Brain pericyte (primary cell): ENCODE measurements at places on chromosomes 4 and X.

- DNase-seq = no peak
These were observed 60.8 kb downstream of the BRCC3 start for GRCh38 chrX:155132110-155132509.

GRCh38 chrX:13786048-13786447 is 30.8 kb downstream of the GPM6B start:
- no peak for DNase-seq

- DNase-seq = no peak
These were observed 79.3 kb downstream of the FBXW7 start for GRCh38 chr4:152456609-152457008.

- DNase-seq = no peak
These were observed 342.0 kb downstream of the GBA3 start for GRCh38 chr4:23034731-23035130.

DNA sequence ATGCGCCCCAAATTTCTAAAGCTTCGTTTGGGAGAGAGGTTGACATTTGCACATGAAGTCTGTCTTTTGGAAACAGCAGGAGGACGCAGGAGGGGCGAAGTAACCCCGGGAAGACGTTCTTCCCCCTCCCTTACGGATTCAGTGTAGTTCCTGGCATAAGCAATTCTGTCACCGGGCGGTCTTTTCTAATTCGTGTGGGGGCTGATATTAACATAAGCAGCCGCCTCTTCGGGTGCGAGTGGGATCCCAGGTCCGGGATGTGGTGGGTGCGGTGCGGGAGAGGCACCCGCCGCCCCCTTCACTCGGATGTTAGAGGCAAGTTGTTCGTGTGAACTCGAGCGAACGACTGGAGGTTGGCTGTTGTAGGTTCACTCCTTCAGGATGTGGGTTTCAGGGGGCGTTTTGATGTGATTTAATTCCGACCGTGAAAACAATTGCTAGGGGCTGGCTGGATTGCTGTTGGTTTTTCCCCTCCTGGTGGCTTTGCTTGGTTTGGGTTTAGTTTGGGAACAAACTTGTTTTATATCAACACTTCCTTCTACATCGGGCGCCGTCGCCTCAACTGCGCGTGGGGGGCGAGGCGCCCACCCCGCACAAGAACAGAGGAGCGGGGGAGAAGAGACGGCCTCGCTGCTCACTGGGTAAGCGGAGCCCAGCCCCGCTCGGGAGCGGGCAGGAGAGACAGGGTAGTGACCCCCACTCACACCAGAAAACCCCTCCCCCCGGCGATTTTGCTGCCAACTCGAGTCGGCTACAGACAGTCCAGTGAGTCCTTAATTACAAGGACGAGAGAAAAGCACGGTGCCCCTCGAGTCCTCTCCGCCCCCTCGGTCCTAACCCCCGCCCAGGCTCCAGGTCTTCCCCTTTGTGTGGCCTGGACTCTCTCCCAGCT is 2.9 kb upstream of the LEF1 start:
- no peak for DNase-seq

DNA sequence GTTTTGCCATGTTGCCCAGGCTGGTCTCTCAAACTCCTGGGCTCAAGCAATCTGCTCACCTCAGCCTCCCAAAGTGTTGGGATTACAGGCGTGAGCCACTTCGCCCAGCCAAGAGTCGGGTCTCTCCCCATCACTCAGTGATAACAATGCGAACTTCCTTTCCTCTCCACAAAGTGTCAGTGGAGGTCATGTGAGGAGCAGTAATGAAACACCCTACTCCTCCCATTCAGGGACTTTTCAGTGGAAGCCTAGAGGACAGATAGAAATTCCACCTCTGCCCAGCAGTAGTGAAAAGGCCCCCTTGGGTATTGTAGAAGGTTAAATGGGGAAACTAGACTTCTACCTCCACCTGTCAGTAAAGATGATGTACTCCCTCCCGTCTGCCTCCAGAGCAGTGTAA is 141.9 kb upstream of the STK26 start:
- no peak for DNase-seq

DNA sequence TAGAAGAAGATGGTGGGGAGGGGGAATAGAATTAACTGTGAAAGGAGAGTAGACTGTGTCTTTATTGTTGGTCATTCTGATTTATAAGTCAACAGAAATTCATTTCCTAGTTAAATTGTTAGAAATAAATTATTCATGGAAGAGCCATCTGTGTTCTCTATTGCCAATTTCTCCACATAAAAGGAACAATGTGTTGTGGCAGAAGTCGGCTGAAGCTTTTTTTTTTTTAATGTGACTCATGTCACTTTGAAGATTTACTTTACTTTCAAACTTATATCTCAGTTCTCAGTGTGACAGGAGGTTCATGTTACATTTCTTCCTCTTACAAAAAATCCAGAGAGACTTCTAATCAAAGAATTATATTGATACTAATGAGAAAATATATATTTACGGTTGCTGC is 60.5 kb downstream of the CPE start:
- no peak for DNase-seq

GRCh38 chrX:155611302-155611701 is 1.4 kb downstream of the TMLHE start:
- DNase-seq = no peak

DNA sequence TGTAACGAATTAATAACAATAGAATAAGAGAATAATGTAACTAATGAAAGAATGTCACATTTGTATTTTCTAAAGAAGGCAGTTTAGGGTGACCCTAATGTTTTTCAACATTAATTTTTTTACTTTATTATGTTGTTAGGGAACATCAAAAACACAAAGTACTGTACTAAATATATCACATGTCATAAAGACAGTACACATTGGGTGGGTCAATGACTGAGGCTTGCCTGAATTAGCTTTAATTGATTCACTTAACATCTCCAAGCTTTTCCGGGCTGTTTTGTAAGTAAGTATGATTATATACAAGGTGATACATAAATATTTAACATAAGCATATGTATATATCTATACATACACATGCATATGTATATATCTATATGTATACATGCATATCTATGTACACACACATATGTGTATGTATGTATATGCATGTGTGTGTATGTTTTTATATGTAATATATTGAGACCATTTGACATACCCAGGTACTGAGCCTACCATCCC is 43.4 kb upstream of the KLF3 start:
- no peak for DNase-seq

DNA sequence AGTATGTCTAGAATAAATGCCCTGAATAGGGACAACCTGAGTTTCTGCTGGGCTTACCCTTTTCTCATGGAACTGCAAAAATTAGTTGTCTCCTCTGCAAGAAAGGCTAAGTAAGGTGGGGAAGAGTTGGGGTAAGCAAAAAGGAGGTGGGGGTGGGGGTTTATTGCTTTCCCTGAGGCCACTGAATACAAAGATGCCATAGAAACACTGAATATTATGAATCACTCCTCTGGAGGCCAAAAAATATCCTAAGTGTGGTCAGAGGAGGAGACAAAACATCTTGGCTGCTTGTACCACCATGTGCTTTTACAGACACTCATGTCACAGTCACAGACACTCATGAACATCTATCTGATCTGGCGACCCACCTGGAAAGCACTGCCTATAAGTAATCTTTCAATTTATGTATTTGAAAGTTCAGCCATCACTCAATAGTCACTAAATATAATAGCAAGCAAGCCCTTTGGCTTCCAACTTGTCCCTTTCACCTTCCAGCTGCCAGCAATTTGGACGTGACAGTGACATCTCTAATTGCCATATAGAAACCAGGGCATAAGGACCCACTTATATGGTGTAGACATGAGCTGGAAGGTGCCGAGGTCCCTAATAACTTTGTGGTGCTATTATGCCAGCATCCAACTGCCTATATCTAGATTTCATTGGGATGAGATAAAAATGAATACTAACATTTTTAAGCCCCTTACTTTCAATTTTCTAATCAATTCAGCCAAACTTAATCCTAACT is 122.7 kb upstream of the CBR4 start:
- no peak for DNase-seq

GRCh38 chr4:13633671-13634070 is 6.1 kb upstream of the BOD1L1 start:
- no peak for DNase-seq

DNA sequence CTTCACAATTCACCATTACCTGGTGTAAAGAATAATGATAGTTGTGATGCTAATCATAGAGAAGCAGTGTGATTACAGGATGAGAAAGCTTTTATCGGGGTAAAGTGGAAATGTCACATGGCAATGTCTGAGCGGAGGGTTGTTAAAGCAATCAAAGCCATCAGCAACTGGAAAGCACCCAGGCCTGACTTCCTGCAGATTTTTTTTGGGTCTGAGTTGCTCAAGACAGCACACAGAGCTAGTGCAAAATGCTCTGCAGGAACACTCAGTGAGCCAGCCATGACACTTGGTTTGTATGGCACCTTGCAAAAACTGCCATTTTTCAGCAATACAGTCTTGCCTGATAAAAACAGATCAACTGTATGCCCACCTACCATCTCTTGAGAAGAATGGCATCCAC is 152.9 kb downstream of the COL4A6 start:
- DNase-seq = no peak

- DNase-seq = no peak
These were observed 51.2 kb downstream of the TRIML1 start for GRCh38 chr4:188190461-188190860.
